ENCODE measurements at places on chromosomes 3 and 15.

DNA sequence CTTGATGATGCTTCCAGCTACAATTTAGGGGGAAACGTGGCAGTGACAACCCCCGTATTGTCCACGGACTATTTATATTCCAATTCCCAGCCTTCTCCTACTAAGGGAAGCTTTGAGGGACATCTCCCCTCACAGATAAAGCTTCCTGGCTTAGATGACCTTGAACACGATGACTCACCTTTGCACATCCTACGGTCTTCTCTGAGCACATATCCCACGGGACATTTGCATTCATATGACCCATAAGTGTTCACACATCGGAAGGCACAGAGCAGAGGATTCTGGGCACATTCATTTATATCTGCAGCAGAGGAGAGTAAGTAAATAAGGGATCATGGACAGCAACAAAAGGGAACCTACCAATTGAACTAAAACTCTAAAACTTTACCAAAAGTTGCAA is 101.5 kb downstream of the DUT start:
- no peak for DNase-seq

DNA sequence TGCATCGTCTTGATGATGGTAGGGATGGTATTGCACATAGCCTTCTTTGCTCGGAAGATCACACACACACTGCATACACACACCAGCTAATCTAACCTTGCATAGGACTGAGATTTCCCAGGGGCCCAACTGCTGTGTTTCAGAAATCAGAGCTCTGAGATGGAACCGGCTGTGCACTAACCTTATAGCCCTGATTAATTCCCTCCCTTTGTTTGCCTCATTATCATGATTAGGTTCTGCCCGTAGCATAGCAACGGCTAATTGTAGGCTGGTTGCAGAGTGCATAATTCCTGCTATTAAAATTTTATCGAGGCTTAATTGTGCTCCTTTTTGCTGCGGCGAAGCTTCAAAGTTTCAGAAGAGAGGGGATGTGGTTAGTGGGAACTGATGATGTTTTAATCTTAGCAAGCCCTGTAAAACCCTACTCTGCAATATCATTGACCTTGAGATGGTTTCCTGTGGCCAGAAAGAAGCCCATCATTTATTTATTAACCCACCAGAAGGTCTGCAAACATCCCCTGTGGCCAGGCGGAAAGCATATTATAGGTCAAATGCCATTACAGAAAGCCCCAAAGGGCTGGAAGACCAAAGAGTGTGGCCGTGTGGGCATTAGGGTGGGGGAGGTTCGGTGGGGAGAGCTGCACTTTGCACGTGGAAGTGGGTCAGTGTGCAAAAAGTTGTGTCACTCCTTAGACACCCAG is 56.2 kb upstream of the GLCE start:
- no peak for DNase-seq

GRCh38 chr3:159859836-159860235 is 128.8 kb upstream of the IL12A start:
- DNase-seq: no peak

GRCh38 chr3:70556056-70556455 is 243.6 kb upstream of the MDFIC2 start:
- no peak for DNase-seq

DNA sequence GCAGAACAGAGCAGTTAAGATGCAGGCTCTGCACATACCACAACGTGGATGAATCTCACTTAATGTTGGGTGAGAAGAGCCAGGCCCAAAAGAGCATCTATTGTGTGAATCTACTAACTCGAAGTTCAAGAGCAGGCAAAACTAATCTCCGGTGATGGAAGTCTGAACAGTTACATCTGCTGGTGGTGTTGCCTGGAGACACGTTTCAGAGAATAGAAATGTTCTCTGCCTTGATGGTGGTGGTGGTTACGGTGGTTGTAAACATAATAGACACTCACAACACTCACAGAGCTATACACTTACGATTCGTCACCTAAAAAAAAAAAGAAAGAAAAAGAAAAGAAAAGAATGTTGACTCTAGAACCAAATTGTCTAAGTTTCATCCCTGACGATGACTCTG is 86.8 kb downstream of the LIPC start:
- DNase-seq: no peak

DNA sequence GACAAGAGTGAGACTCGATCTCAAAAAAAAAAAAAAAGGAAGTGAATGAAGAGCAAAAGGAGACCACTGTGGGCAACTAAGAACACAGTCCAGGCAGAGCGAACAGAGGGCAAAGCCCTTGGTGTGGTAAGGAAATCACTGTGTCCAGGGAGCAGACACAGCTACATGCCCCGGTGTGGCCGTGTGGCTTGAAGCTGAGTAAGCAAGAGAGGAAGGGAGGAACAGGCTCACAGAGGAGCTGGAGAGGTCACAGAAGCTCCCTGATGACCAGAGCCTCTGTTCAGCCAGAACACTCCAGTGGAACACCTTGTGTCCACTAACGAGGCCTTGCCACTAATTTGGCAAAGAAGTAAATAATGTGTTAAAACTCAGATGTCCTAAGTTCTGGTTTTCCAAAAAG is 60.6 kb upstream of the GATA2 start:
- DNase-seq: no peak

DNA sequence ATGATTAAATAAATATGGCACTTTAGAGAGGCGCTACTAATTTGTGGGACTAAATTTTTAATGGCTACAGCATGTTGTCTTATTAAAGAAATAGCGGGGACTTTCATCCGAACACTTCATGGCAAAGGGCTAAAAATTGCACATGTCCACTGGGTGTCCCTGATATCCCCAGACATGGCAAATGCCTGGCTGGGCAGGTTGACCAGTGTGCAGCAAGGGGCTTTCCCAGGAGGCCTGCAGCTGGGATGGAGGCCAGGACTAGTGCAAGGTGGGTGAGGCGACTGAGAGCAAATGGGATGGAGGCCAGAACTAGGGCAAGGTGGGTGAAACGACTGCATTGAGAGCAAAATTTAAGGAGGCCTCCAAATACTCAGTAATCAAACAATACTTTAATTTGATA is 167.4 kb upstream of the SMAD3 start:
- DNase-seq: no peak

- no peak for DNase-seq
Observed at GRCh38 chr3:178455226-178455625, 81.0 kb upstream of the KCNMB2 start.

- DNase-seq: no peak
Observed at GRCh38 chr15:33738941-33739664, 229.2 kb upstream of the CHRM5 start.

GRCh38 chr3:156898296-156898880 is 72.2 kb downstream of the LEKR1 start:
- DNase-seq: no peak

GRCh38 chr3:143736205-143736997 is 111.9 kb downstream of the SLC9A9 start:
- DNase-seq: no peak

GRCh38 chr15:98966091-98966787 is 41.4 kb downstream of the PGPEP1L start:
- DNase-seq: no peak

DNA sequence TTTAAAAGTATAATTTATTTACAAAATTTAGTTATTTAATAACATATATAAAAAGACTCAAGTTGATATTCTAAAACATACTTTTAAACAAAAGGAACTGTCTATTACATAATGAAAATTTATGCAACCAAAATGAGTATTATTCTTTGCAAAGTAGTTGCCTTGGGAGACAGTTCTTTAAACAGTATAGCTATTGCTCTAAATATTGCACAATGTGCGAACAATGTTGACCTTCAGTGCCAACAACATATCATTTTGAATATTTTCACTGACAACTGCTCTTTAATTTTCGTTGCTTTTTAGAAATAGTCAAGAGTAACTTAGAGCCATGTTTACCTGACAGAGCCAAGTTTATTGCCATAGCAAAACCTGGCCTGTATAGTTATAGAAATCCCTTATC is 124.9 kb downstream of the ZBTB20 start:
- no peak for DNase-seq

DNA sequence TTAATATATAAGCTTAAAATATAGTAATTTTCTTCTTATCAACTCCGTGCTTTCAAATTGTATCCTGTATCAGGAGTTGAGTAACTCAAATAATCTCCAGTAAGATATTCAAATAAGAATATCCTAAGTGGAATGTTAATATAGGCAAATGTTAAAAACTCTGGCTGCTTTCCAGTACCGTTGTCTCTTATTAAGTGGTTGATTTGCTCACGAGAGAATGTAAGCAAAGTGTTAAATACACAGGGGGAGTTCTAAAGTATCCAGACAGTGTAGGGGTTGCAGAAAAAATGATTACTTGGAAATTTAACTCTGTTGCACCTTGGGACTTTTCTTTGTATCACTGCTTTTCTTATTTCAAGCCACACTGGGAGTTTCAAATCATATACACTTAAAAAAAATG is 478.9 kb upstream of the TBL1XR1 start:
- DNase-seq: no peak

GRCh38 chr3:113812854-113813253 is 25.7 kb upstream of the GRAMD1C start:
- DNase-seq: no peak

DNA sequence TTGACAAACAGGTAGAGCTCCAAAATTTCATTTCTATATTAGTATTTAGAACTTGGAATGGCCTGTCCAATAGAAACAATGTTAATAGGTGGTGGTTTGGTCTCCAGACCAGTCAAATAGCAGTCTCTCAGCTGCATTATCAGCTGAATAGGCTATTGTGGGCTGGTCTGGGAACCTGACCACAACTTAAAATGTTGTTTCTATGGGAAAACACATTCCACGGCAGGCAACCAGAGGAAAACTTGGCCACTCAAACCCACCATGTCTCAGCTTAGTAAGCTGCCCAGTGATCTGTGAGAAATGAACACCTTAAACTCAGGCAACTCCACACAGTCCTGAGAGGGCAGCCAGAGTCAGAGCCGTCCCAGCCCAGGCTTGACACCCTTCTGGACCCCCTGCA is 20.4 kb downstream of the FBN1 start:
- no peak for DNase-seq

GRCh38 chr15:76495487-76495886 is 158.9 kb downstream of the ISL2 start:
- no peak for DNase-seq

GRCh38 chr3:115834068-115834467 is 210.8 kb downstream of the GAP43 start:
- no peak for DNase-seq

- DNase-seq: no peak
Observed at GRCh38 chr3:14204515-14205284, 26.1 kb downstream of the LSM3 start.

GRCh38 chr3:42535981-42536784 is 33.7 kb downstream of the VIPR1 start:
- DNase-seq: no peak

DNA sequence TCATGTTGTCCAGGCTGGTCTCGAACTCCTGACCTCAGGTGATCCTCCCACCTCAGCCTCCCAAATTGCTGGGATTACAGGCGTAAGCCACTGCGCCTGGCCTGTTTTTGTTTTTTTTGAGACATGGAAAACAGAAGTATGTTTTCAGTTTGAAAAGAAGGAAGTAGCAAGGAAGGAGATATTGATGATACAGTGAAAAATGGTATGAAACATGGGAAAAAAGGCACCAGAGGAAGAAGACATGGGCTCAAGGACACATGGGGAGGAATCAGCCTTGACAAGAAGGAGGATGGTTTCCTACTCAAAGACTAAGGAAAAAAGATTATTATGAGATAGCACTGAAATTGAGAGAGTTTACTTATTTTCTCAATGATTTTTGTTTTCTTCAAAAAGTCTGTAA is 30.7 kb downstream of the FMN1 start:
- DNase-seq: no peak

- no peak for DNase-seq
Observed at GRCh38 chr3:119831022-119831421, 49.1 kb downstream of the NR1I2 start.

GRCh38 chr3:5014391-5014790 is 35.2 kb downstream of the BHLHE40 start:
- no peak for DNase-seq

DNA sequence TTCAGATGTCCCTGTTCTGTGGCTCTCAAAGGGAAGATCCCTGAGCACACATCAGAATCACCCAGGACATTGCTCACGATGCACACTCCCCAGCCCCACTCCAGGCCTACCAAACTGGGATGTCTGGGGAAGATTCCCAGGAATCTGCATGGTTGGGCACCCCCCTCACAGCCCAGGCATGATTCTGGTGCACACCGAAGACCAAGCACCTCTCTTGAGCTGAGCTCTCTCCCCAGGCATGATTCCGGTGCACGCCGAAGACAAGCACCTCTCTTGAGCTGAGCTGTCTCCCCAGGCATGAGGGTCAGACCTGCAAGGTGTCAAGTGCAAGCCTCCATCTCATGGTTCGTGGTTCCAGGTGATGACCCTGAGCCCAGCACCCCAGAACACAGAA is 112.2 kb upstream of the MEF2A start:
- DNase-seq: no peak

GRCh38 chr3:23682646-23683045 is 123.1 kb upstream of the UBE2E1 start:
- DNase-seq: no peak

- no peak for DNase-seq
Observed at GRCh38 chr3:55555873-55556618, 68.9 kb upstream of the WNT5A start.

DNA sequence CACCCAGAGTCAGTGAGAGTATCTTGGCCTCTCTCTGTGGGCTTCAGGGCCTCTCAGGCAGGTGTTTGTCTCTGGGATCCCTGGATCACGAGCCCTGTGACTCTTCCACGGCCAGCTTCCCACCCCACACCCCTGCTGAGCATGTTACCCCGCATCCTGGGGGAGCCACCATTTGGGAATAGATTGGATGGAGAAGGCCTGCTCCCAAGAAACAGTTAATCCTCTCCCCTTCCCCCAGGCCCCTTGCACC is 15.5 kb upstream of the SRP14 start:
- DNase-seq: no peak

DNA sequence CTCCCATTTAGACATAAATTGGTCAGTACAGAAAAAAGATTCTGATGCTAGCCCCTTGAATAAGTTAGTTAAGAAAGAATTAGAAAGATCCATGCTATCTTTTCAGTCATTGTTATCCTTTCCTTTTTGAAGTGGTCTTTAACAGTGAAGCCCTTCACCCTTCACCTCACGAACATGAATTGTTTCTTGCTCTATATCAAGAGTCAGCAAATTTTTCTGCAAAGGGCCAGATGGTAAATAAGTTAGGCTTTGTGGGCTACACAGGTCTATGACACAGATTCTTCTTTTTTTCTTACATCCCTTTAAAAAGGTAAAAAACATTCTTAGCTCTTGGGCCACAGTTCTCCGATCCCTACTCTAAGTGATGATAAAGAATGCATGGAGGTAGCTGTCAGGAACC is 74.9 kb downstream of the DMXL2 start:
- no peak for DNase-seq

DNA sequence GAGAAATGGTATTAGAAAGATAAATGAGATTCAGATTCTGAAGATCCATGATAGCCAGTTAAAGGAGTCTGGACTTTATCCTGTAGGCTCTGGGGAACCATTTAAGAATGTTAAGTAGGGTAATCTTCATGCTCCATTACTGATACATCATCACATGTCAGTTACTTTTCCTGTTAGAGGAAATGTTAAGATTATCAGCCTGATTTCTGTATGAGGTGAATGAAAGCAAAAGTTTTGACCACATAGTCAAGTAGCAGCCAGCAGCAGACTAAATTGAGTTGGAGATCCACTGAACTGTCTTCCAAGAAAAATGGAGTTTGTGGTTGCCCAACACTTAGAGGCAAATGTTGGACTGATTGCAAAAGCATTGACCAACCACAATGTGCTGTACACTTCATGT is 4.7 kb upstream of the COPB2 start:
- no peak for DNase-seq

Data from HCT116 (cell line).